Left ventricle myocardium superior (tissue), 1 donor: ENCODE measurements at places on chromosomes 7 and 10. TPM values are rescaled to one million over a fixed set of nuclear protein-coding genes. Genes with fewer than 3 reads are reported as not detected.

The HOXA4 gene
- 0.15 TPM for total RNA-seq

DNA sequence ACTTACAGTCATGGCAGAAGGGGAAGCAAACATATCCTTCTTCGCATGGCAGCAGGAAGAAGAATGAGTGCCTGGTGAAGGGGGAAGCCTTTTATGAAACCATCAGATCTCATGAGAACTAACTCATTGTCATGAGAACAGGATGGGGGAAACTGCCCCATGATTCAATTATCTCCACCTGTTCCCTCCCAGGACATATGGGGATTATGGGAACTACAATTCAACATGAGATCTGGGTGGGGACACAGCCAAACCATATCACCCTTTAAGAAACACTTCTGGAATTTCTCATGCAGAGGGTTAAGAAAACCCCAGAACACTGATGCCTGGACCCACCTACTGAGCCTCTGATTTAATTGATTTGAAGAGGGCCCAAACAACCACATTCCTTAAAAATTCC, 63.3 kb upstream of the DNAJB12 start:
- no peak for DNase-seq

DNA sequence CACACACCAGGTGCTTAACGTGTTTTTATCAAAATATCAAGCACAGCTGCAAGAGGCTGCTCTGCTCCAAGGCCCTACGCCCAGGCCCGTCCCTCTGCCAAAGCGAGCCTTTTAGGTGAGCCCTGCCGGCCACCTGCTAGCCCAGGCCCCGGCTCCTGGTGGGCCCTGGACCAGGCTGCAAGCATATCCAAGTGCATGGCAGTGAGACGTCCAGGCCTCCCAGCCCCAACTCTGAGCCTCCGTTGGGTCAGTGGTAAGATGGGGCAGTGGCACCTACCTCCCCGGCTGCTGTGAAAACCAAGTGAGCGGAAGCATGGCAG, 136.2 kb downstream of the LHPP start:
- peak; percentile 20 for DNase-seq

DNA sequence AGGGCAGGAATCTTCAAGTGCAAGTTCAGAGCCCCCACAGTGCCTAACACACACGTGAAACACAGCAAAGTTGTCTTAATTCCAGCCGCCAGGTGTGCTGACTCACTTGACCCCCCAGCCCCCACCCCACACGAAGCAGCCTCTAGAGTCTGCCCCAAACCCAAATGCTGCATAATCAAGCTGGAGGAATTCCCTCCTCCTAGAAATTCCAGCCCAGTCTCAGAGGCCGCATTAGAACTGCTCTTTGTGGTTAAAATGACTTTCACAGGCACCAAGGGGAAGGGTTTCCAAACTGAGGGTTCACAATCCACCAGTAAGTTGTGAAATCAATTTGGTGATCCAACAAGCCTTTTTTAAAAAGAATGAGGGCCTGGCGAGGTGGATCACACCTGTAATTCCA, 67.0 kb upstream of the PLXNA4 start:
- no peak for DNase-seq

DNA sequence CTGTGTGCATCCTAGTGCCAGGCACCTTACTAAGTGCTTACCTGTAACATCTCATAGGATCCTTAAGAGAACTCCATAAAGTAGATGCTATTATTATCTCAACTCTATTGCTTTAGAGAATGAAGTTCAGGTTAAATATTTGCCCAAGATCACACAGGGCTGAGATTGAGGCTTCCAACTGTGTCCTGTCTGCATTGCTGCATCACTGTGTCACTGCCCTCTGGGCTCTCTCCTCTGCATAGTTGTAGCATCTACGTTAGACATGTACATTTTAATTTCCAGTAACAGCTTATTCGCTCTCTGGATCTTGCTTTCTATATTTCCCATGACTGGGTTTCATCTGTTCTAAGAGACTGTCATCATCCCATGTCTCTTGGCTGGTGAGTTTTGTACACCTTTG, 63.6 kb upstream of the FZD8 start:
- DNase-seq = no peak

DNA sequence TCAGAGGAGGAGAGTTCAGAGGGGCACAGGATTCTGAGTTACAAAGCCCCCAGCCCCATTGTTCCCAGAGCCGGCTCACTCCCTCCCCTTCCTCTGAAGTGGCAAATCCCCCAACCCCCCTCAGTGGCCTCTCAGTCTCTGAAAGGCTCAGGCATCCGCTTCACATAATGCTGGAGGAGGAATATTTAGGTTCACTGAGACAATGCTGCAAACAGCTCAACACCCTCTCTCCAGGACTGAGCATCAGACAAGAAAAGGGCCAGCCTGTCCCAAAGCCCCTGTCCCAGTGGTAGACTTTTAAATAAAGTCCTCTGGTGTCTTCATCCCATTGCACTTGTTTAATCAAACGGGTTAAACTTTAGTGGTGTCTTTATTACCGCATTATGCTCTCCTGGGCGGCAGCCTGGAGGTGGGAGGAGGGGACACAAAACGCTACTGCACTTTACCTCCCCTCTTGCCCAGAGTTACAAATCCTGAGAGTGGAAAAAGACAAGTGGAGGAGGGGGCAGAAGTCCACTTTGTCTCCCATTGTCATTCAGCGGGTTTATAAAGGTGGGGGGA, 257.9 kb downstream of the FGFR2 start:
- DNase-seq = no peak

The CXCL12 gene
- 136 TPM for total RNA-seq

- no peak for DNase-seq
Observed at GRCh38 chr10:4183761-4184261, 398.8 kb upstream of the KLF6 start.

DNA sequence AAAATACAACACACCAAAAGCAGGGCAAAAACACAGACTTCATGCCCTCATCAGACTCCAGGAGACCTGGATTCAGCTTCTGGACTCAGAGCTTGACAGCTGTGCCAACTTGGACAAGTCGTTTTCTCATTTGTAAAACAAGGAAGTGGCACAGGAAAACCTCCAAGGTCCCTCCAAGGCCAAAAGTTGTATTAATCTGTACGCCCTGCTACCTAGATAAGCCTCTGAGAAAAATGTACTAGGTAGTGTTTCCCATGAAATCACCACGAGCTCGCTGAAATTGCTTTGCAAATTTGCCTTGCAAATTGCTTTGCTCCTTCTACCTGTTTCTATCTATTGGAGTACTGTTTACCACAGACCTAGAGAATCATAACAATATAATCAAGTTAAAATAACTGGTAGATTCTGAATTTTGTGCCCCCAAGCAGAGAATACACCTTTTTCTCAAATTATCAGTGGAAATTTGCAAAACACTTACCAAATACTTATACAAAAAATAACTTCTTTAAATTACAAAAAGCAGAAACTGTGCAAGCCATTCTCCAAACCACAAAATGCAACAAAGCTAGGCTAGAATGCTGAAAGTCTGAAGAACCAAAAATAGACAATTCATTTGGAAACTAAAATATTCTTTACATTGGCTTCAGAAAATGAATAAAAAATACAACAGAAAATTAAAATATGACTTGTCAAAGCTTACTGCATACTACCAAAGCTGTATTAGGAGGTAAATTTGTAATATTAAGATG, 158.1 kb upstream of the CHST15 start:
- DNase-seq = no peak
